ENCODE measurements at places on chromosomes 6 and 20. TPM values are rescaled to one million over a fixed set of nuclear protein-coding genes. Genes with fewer than 3 reads are reported as not detected.

ZC3H12D gene
- total RNA-seq = 0.07 TPM

MKKS gene
- 25.9 TPM for total RNA-seq

CFB gene
- total RNA-seq = 2.5 TPM

OXT gene
- not detected for total RNA-seq

ACOT13 gene
- total RNA-seq = 30.1 TPM

TSHZ2 gene
- total RNA-seq = not detected

ARMH2 gene
- total RNA-seq = not detected

NKX2-2 gene
- not detected for total RNA-seq

RPS6KA2 gene
- total RNA-seq = 0.07 TPM

TTBK1 gene
- 0.09 TPM for total RNA-seq

NRN1 gene
- 0.76 TPM for total RNA-seq

GJA10 gene
- total RNA-seq = not detected

PRSS16 gene
- 2.5 TPM for total RNA-seq

RCAN2 gene
- not detected for total RNA-seq

SLC35F1 gene
- total RNA-seq = not detected

FILIP1 gene
- total RNA-seq = 0.28 TPM

EGFL8 gene
- total RNA-seq = 2.2 TPM

ZSCAN23 gene
- total RNA-seq = not detected

SLC35A1 gene
- total RNA-seq = 7.2 TPM

ACTL10 gene
- 0.05 TPM for total RNA-seq

RSPH4A gene
- 0.24 TPM for total RNA-seq

MEI4 gene
- not detected for total RNA-seq

ADGRF1 gene
- 0.05 TPM for total RNA-seq

CARMIL1 gene
- 9.8 TPM for total RNA-seq

GPR31 gene
- total RNA-seq = not detected

C4B gene
- total RNA-seq = 1.2 TPM

TSBP1 gene
- not detected for total RNA-seq

ZNF451 gene
- total RNA-seq = 8.1 TPM

AHI1 gene
- 9.5 TPM for total RNA-seq

IMPG1 gene
- not detected for total RNA-seq
